ENCODE measurements at places on chromosomes 11 and 22. TPM values are rescaled to one million over a fixed set of nuclear protein-coding genes. Genes with fewer than 3 reads are reported as not detected.

CRYBB3 gene
- total RNA-seq = not detected

DNA sequence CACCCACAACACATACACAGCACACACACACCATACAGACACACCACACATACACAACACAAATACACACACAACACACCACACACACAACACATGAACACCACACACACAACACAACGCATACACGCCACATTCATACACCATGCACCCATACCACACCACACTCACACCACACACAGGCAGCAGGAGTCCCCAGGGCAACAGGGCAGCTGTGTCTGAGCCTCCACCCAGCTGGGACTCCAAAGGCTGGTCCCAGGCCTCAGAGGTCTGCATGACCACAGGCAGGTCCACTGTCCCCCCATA, 3.3 kb upstream of the WNT7B start:
- DNase-seq = no peak
- H3K36me3 ChIP-seq = no peaks in the 10 kb centered on the region
- H3K4me1 ChIP-seq = peaks cover under 1% of the 10 kb centered on the region
- H3K27me3 ChIP-seq = peaks cover 32% of the 10 kb centered on the region

TAGLN gene
- total RNA-seq = 6.4 TPM

- H3K27ac ChIP-seq = peak overlapping the region; percentile 96
- DNase-seq = no peak
- H3K36me3 ChIP-seq = no peaks in the 10 kb centered on the region
- H3K4me3 ChIP-seq = no peak overlapping the region
- peaks cover 18% of the 10 kb centered on the region for H3K27me3 ChIP-seq
- peaks cover 12% of the 10 kb centered on the region for H3K4me1 ChIP-seq
Measured at GRCh38 chr11:72625691-72626413, 48.4 kb downstream of the PDE2A start.
